ENCODE measurements at places on chromosomes 6 and 20.

GRCh38 chr6:117352466-117353081 is 73.2 kb downstream of the ROS1 start:
- DNase-seq = no peak

GRCh38 chr6:153621491-153621890 is 417.5 kb upstream of the OPRM1 start:
- no peak for DNase-seq

GRCh38 chr6:48401016-48401415 is 290.0 kb upstream of the PTCHD4 start:
- DNase-seq = no peak

DNA sequence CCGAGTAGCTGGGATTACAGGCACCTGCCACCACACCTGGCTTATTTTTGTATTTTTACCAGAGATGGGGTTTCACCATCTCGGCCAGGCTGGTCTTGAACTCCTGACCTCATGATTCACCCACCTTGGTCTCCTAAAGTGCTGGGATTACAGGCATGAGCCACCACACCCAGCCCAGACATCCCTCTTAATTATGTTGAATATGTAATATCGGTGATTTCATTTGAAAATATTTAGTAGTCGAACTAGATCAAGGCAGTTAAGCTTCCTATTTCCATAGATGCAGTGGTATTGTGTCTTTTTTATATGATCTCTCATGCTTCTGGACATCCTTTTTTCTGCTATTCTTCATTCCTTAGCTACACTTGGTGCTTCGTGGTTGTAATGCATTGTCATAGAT is 29.7 kb downstream of the ESR1 start:
- no peak for DNase-seq

DNA sequence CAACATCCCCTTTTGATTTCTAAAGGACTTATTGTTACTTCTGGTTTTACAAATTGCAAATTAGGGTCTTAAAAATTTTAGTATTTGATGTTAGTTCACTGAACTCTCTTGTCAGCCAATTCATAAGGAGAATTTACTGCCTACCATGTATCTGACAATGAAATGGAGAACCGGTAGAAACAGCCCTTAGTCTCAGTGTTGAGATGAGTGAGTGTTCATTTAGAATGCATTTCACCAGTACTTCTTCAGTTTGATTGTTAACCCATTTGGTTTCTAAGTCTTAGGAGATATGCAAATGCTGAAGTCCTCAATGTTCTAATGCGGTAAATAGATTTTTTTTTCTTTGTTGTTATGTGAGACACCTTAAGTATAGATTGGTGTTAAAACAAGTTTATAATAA is 616.3 kb upstream of the FLRT3 start:
- DNase-seq = no peak

DNA sequence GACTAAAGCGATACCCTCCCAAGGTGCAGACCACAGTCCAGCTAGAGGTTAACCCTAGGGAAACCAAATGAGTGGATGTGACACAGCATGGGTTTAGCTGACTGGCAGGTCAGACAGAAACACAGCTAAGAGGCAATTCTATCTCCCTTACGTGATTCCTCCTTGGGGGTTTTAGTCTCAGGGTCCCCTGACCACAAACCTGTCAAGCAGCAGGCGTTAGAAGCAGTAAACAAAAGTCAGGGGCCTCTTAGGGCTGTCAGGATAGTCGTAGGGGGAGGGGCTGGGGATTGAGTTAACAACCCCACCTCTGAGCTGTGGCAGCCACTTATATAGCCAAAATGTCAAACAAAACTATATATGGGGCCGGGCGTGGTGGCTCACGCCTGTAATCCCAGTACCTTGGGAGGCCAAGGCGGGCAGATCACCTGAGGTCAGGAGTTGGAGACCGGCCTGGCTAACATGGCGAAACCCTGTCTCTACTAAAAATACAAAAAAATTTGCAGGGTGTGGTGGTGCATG is 13.6 kb downstream of the KCNK5 start:
- DNase-seq = no peak

GRCh38 chr6:37619641-37620040 is 78.0 kb downstream of the MDGA1 start:
- no peak for DNase-seq

- DNase-seq = no peak
Observed at GRCh38 chr6:135251498-135252441, 70.7 kb downstream of the MYB start.

DNA sequence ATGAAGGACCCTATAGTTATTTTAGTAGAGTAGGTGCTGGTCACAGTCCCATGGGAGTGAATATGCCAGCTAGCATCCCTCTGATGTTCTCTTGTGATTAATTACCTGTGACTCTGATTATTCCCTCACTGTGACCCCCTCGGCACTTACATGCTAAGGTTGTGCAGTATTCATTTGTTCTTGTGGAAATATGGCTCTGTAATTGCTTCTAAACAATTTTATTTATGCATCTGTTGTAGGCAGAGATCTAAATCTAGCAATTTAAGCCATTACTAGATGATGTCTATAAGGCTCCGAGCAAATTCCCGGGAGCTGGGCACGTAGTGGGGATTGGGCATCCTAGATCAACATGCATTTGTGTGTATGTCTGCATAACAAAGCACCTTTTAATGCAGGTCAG is 961.7 kb downstream of the KIF16B start:
- DNase-seq = no peak

- DNase-seq = no peak
Observed at GRCh38 chr6:116392132-116393013, 21.6 kb downstream of the DSE start.
